ENCODE measurements at places on chromosomes 4 and X.

DNA sequence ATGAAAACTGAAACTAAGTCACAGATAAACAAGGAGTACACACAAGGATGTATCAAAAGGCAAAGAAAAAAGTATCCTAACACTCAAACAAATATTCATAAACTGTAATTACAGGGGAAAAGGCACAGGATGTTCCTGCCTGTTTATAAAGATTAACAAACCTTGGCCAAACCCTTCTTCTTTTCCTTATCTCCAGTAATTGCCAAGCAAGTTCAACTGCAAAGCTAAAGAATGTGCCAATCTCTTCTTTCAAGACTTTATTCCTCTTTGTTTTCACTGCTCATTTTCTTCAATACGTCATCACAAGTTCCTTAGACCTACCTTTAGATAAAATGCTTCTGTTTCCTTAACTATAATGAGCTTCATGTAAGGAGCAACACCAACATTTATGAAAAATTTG lies 171.2 kb downstream of the AMELX start:
- DNase-seq, result no peak

- DNase-seq, result no peak
Measured at GRCh38 chrX:38601866-38602265, 40.5 kb downstream of the TSPAN7 start.

- DNase-seq, result no peak
Measured at GRCh38 chr4:8555716-8556115, 24.5 kb upstream of the GPR78 start.

GRCh38 chr4:22202246-22202974 lies 253.8 kb upstream of the KCNIP4 start:
- DNase-seq, result peak; percentile 39

- no peak for DNase-seq
Measured at GRCh38 chrX:139008185-139008584, 296.7 kb upstream of the FGF13 start.

GRCh38 chr4:120549011-120549570 lies 373.4 kb downstream of the PRDM5 start:
- DNase-seq, result no peak

Measured in fibroblast of skin of right biceps (primary cell).